Left lung (tissue), 14 donors: ENCODE measurements at places on chromosomes 1 and 21. TPM values are rescaled to one million over a fixed set of nuclear protein-coding genes. Genes with fewer than 3 reads are reported as not detected.

KCNH1 gene
- 0.17 TPM for polyA plus RNA-seq

DNA sequence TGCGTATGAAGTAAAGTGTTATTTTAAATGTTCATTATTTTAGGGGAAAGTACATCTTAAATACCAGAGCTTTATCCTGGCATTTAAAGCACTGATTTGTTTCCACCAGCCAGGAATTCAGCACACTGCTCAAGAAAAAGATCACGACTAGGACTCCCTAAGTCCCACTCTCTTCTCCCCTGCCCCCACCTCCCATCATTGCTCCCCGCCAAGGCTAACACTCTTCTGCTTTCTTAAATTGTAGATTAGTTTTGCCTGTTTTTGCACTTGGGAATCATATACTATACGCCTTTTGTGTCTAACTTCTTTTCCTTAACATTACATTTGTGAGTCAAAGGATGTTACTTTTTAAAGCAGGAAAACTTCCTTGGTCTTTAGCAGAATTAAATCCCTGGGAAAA lies 37.5 kb upstream of the C1orf105 start:
- DNase-seq: no peak

GRCh38 chr1:223246476-223247112 lies 103.5 kb upstream of the TLR5 start:
- no peak for DNase-seq

PLA2G2A gene
- 0.74 TPM for polyA plus RNA-seq

- DNase-seq: no peak
Measured at GRCh38 chr21:14630556-14631069, 84.5 kb upstream of the SAMSN1 start.

DNA sequence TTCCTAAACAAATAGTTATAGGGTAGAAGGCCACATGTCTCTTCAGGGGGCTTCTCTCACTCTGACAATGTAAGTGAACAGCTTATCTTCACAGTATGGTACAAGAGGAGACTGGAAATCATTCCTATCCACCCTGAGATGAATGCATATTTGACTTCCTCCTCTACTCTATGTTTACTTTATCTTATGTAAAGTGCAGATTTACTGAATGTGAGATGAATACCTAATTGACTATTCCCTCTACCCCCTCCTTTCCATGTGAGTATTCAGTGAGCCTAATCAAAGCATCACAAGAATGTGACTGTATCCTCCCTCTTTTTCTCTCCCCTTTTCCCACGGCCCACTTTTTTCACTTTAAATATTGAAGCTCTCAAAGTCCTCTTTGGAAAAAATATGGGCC lies 132.5 kb downstream of the BACH1 start:
- no peak for DNase-seq

GRCh38 chr21:16258844-16259611 lies 529.2 kb downstream of the USP25 start:
- no peak for DNase-seq

GRCh38 chr1:66386712-66387111 lies 147.2 kb upstream of the SGIP1 start:
- DNase-seq: no peak

- no peak for DNase-seq
Measured at GRCh38 chr1:236688705-236689104, 2.4 kb downstream of the ACTN2 start.

DNA sequence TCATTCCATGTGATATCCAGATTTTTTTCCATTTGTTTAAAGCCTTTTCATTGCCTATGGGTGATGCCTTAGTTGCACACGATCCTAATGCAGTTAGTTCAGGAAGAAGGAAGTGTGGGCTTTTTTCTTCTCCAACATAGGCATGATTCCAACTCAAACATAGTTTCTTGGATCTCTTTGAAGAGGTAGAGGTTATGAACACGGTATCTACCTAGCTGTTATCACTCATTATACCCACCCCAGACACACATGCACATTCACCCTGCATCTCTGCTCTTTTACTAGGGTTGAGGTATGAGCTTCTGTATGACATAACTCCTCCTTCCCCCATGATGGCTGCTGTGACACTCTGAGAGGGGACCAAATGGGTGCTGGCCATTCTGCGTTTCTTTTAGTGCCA lies 122.1 kb upstream of the ZNF648 start:
- DNase-seq: no peak

CHODL gene
- polyA plus RNA-seq: 1.8 TPM

DNA sequence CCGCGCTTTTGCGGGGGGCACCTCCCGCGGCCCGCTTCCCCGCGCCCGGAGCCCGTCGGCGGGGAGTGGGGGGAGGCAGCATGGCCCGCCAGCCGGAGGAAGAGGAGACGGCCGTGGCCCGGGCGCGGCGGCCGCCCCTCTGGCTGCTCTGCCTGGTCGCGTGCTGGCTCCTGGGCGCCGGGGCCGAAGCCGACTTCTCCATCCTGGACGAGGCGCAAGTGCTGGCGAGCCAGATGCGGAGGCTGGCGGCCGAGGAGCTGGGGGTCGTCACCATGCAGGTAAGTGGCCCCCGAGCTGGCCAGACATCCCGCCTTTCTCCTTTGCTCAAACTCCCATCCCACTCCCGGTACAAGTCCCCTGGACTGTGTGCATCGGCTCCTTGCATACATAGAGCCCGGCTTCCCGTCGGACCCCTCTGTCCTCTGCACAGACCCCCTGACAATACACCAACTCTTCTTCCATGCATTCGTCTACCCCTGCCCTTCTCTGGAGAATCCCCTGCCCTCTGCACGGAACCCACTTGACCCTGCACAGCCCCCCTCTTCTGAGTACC lies 812 bp downstream of the CACHD1 start:
- peak; percentile 37 for DNase-seq

DNA sequence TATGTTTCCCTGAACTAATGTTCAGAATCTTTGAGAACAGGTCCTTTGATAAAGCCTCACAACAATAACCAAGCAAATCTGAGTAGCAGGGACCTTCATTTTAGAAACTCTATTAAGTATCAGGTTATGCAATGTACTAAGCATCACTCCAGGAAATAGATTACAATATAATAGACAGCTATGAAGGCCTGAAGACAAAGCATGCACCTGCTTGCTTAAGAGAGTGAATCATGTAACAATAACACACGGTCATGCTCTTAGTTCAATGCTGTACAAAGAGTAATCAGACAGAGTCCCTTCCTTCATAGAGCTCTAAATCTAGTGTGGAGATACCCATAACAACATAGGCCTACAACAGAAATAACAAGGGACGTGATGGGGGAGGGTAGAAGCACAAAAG lies 8.1 kb upstream of the CMPK1 start:
- no peak for DNase-seq

- DNase-seq: peak; percentile 91
Measured at GRCh38 chr1:182962554-182963115, 9.7 kb upstream of the SHCBP1L start.

SAMD13 gene
- 8.3 TPM for polyA plus RNA-seq
